Bladder microvascular endothelial cell (primary cell): ENCODE measurements at places on chromosomes 3 and 15. TPM values are rescaled to one million over a fixed set of nuclear protein-coding genes. Genes with fewer than 3 reads are reported as not detected.

PLCB2 gene
- total RNA-seq: 0.13 and 0.16 TPM in 2 replicates

EPHA3 gene
- total RNA-seq: under 0.01 and 0.16 TPM in 2 replicates

RARRES1 gene
- total RNA-seq: 2.1 and 2.3 TPM in 2 replicates

TP63 gene
- under 0.01 and 0.31 TPM in 2 replicates for total RNA-seq

XCR1 gene
- not detected in 2 replicates for total RNA-seq

GORASP1 gene
- total RNA-seq: 26.6 and 44.1 TPM in 2 replicates

HACD2 gene
- total RNA-seq: 14.9 and 28.1 TPM in 2 replicates

CPN2 gene
- total RNA-seq: not detected in 2 replicates

SMAD6 gene
- 3.9 and 9.3 TPM in 2 replicates for total RNA-seq

FEZF2 gene
- total RNA-seq: not detected in 2 replicates

SLC15A2 gene
- total RNA-seq: under 0.01 and 0.31 TPM in 2 replicates

DNAH12 gene
- under 0.01 and 0.16 TPM in 2 replicates for total RNA-seq

LMAN1L gene
- 0.13 TPM in 1 of 2 replicates, not detected in the other for total RNA-seq

NXPE3 gene
- total RNA-seq: 5.0 and 9.9 TPM in 2 replicates

C3orf22 gene
- not detected in 2 replicates for total RNA-seq

SKOR1 gene
- total RNA-seq: under 0.01 TPM in 1 of 2 replicates, not detected in the other

CYP11A1 gene
- total RNA-seq: not detected in 2 replicates

HCLS1 gene
- total RNA-seq: 31.9 and 43.1 TPM in 2 replicates

NOX5 gene
- under 0.01 TPM in 1 of 2 replicates, not detected in the other for total RNA-seq

CCDC9B gene
- 10.8 and 36.9 TPM in 2 replicates for total RNA-seq

FANCD2 gene
- total RNA-seq: 18.9 and 19.7 TPM in 2 replicates

PRR20G gene
- not detected in 2 replicates for total RNA-seq
